ENCODE measurements at places on chromosomes 12 and 14.

GRCh38 chr12:92045852-92046251 is 99.8 kb downstream of the BTG1 start:
- no peak for DNase-seq

DNA sequence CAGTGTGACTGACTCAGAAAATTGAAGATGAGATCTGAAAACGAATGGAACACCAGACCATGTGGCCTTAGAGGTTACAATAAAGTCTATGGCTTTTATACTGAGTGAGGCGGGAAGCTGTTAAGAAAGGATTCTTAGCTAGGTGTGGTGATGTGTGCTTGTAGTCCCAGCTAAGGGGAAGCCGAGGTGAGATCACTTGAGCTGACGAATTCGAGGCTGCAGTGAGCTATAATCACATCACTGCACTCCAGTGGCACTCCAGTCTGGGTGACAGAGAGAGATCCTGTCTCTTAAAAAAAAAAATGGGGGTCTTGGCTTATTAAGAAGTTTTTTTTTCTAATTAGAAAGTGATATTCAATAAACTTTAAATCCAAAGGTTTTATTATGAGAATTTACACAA is 678.6 kb downstream of the TMTC2 start:
- DNase-seq = no peak

GRCh38 chr12:80794551-80794950 is 77.8 kb downstream of the MYF5 start:
- DNase-seq = peak; percentile 29

DNA sequence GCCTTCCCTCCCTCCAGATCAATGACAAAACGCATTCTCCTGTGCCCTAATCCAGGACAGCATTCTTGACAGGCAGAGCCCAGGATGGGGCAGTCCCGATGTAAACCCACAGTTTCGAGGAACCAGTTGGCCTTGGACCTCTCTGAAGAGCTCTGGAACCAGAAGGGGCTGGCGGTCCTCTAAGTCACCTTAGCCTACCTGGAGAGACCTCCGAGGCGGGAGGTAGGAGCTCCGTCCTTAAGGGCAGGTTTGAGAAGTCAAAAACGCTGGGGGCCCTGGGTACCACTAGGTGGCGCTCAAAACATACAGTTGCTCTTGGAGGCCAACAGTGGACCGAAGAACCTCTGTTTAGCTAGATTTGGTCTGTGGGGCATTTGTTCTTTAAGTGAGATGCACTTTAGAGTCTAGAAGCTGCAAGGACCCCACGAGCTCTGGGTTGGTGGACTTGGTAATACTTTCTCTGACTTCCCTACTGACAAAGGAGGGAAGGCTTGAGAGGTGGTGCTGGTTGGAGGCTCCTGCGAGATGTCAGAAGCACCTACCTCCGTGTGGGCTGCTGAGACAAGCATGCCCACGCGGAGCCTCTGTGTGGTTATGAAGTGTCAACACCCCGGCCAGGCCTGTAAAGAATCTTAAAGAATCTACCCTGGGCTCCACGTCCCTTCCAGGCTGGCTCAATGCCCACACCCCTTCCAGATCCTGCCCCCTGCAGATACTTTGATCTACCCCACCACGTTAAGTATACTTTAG is 74.8 kb upstream of the CHST11 start:
- DNase-seq = peak; percentile 38

GRCh38 chr12:14260011-14260993 is 105.2 kb upstream of the ATF7IP start:
- no peak for DNase-seq

DNA sequence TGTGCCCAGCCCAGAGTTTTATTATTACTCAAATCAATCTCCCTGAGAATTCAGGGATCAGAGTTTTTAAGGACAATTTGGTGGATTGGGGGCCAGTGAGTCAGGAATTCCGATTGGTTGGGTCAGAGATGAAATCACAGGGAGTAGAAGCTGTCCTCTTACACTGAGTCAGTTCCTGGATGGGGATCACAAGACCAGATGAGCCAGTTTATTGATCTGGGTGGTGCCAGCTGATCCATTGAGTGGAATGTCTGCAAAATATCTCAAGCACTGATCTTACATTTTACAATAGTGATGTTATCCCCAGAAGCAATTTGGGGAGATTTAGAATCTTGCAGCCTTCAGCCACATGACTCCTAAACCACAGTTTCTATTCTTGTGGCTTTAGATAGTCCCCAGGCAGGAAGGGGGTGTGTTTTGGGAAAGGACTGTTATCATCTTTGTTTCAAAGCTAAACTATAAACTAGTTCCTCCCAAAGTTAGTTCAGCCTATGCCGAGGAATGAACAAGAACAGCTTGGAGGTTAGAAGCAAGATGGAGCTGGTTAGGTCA is 89.1 kb upstream of the CNOT2 start:
- no peak for DNase-seq

Data from forelimb muscle (tissue), 1 donor.